ENCODE measurements at places on chromosomes 12 and 14. TPM values are rescaled to one million over a fixed set of nuclear protein-coding genes. Genes with fewer than 3 reads are reported as not detected.

- H3K27me3 ChIP-seq: peaks cover 13% of the 10 kb centered on the region
- H3K36me3 ChIP-seq: peaks cover 17% of the 10 kb centered on the region
- no peak for DNase-seq
These were observed 35.1 kb downstream of the PAPLN start for GRCh38 chr14:73272393-73272792.

- peak overlapping the region; percentile 68 for H3K4me3 ChIP-seq
- H3K36me3 ChIP-seq: peaks cover 9% of the 10 kb centered on the region
- H3K27ac ChIP-seq: peak overlapping the region; percentile 94
- peaks cover 91% of the 10 kb centered on the region for H3K4me1 ChIP-seq
These were observed 30.7 kb downstream of the DAD1 start for GRCh38 chr14:22558221-22558913.

- no peak for DNase-seq
- H3K4me3 ChIP-seq: no peak overlapping the region
- no peaks in the 10 kb centered on the region for H3K36me3 ChIP-seq
- no peaks in the 10 kb centered on the region for H3K4me1 ChIP-seq
- H3K27ac ChIP-seq: no peak overlapping the region
These were observed 333.9 kb downstream of the CEP128 start for GRCh38 chr14:80607430-80608190.

DNA sequence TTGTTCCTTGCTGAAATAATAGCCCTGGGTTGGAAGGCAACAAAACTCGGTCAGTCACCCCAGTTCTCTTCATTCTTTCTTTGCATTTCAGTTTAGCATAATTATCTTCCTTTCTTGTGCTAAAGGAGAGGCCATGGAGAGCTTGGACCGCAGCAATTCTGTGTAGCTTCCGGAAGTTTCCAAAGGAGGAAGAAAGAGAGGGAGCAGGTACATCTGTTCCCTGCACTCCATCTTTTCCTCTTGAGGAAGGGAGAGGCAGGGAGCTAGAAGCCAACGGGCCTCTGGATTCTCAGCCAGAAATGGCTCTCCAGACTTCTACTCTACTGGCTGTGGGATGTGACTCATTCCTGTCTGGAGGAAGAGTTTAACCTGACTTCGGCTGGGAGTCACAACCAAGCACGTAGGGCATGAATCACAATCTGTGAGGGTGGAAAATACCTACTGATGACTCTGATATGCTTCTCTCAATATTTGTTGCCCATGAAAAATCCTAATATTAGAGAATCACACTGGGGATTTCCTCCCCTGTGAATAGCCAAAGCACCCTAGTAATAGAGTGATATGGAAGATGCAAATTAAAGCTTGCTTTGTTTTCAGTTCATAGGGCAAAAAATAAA lies 17.0 kb downstream of the ANO6 start:
- no peak overlapping the region for H3K27ac ChIP-seq
- H3K4me1 ChIP-seq: peaks cover 33% of the 10 kb centered on the region
- H3K36me3 ChIP-seq: peaks cover 11% of the 10 kb centered on the region
- no peak overlapping the region for H3K4me3 ChIP-seq
- H3K27me3 ChIP-seq: no peaks in the 10 kb centered on the region
- DNase-seq: no peak

RBP5 gene
- 0.87 TPM for total RNA-seq

- H3K36me3 ChIP-seq: no peaks in the 10 kb centered on the region
- H3K27me3 ChIP-seq: no peaks in the 10 kb centered on the region
- DNase-seq: no peak
These were observed 25.3 kb upstream of the EVL start for GRCh38 chr14:100039903-100040302.

- no peak overlapping the region for H3K27ac ChIP-seq
- no peak for DNase-seq
- H3K36me3 ChIP-seq: peaks cover 7% of the 10 kb centered on the region
- H3K4me3 ChIP-seq: no peak overlapping the region
- H3K4me1 ChIP-seq: no peaks in the 10 kb centered on the region
- peaks cover 50% of the 10 kb centered on the region for H3K27me3 ChIP-seq
These were observed 1.4 kb upstream of the DIO3 start for GRCh38 chr14:101559624-101560533.

NTS gene
- total RNA-seq: not detected

DNA sequence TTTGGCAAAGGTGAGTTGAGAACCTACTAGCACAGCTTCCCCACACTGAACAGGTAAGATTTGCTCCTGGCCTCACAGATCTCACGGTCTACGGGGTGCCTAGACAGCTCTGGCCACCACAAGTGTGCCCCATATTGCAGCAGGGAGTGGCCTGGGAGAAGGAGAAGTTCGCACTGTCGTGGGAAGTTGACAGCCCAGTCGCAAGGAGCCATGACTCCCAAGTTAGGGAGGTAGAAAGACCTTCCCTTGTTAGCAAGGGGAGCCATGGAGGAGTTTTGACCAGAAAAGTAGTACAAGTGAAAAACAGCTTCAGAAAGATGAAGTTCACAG lies 316.3 kb downstream of the BCL11B start:
- no peak for DNase-seq
- peaks cover 13% of the 10 kb centered on the region for H3K4me1 ChIP-seq
- H3K27ac ChIP-seq: no peak overlapping the region
- no peaks in the 10 kb centered on the region for H3K36me3 ChIP-seq

GRCh38 chr12:12180136-12180535 lies 86.7 kb downstream of the LRP6 start:
- peaks cover 81% of the 10 kb centered on the region for H3K27me3 ChIP-seq
- no peak overlapping the region for H3K27ac ChIP-seq
- H3K4me1 ChIP-seq: no peaks in the 10 kb centered on the region
- no peak overlapping the region for H3K4me3 ChIP-seq
- DNase-seq: no peak

DNA sequence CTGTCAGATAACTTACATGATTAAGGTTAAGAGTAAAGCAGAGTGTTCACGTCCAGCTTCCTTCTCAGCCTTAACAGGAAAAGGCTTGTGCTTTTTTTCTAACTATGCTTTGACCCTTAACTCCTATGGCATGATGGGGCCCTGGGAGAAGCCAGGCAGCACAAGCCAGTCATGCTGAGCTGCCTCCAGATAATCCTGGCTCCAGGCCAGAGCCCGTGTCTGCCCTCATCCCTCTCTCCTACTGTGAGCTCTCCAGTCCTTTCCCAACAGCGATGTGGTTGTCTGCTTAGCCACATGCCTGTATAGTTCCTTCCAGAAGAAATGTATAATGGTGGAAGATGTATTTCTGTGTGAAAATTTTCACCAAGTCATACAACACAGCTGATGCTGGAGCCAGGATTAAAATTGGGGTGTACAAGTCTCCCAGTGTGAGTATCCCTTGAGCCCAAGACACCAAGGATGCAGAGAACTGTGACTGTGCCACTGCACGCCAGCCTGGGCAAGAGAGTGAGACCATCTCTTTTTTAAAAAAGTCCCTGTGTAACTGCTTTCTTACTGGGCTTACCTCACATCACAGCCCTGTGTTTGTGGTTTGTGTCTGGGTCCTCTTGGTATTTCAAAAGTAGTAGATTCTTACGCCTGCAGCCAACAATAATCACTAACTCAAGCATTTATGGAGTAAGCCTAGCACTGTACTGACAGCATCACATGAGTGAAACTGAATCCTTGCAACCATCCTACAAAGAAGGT lies 7.9 kb upstream of the ITFG2 start:
- peak overlapping the region; percentile 29 for H3K27ac ChIP-seq
- H3K36me3 ChIP-seq: peaks cover 35% of the 10 kb centered on the region
- no peak for DNase-seq
- no peaks in the 10 kb centered on the region for H3K4me1 ChIP-seq

LRCOL1 gene
- total RNA-seq: not detected

RFLNA gene
- not detected for total RNA-seq

PTPRQ gene
- not detected for total RNA-seq

- no peak overlapping the region for H3K4me3 ChIP-seq
- no peak overlapping the region for H3K27ac ChIP-seq
- peaks cover 13% of the 10 kb centered on the region for H3K27me3 ChIP-seq
- no peaks in the 10 kb centered on the region for H3K36me3 ChIP-seq
- DNase-seq: no peak
These were observed 248.8 kb downstream of the ANO6 start for GRCh38 chr12:45464699-45465098.

DNA sequence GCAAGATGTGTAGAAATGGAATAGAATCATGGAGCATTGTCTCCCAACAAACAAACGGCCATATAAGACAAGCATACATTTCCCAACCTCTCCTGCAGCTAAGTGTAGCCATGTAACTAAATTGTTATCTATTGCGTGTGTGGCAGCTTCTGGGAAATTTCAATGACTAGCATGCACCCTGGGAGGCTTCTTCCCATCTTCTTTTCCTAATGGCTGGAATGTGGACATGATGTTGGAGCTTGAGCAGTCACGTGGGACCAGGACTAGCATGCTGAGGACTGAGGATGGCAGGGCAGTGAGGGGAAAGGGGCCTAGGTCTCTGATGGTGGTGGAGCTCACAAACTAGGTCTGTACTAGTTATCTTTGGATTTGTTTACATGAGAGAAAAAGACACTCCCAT lies 21.7 kb upstream of the CTDSP2 start:
- no peaks in the 10 kb centered on the region for H3K36me3 ChIP-seq
- no peak overlapping the region for H3K4me3 ChIP-seq
- H3K27me3 ChIP-seq: peaks cover 21% of the 10 kb centered on the region
- peaks cover 8% of the 10 kb centered on the region for H3K4me1 ChIP-seq
- DNase-seq: no peak

- no peak overlapping the region for H3K4me3 ChIP-seq
- H3K27me3 ChIP-seq: peaks cover 22% of the 10 kb centered on the region
- DNase-seq: peak; percentile 54
- H3K27ac ChIP-seq: no peak overlapping the region
These were observed 147.6 kb downstream of the PAH start for GRCh38 chr12:102769323-102769916.

DNA sequence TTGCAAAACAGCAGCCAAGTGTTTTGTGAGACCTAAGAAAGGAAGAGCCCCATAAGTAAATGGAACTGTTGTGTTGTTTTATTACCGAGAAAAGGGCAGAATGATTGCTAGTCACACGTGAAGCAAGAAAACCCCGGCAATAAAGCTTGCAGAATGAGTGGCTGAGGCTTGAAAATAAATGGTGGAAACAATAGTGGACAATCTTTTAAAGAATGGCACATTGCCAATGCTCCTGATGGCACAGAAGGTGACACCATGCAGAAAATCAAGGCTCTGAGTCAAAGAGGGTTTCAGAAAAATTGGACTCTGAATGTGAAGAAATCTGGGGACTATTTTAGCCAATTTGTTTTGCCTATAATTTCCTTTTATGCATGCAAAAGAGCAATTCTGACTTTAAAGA lies 4.0 kb upstream of the AQP2 start:
- H3K36me3 ChIP-seq: no peaks in the 10 kb centered on the region
- no peaks in the 10 kb centered on the region for H3K27me3 ChIP-seq
- DNase-seq: no peak
- peaks cover 25% of the 10 kb centered on the region for H3K4me1 ChIP-seq

Measured in activated CD8-positive, alpha-beta memory T cell treated with anti-CD3 and anti-CD28 coated beads, Interleukin-2, amount 10 ng/mL, durations not matched to agents 7 days and 5 days (primary cell).